Non-pigmented ciliary epithelial cell (primary cell): ENCODE measurements at places on chromosomes 4 and X.

GRCh38 chr4:183905593-183906488 is 734 bp downstream of the STOX2 start:
- DNase-seq = no peak

- DNase-seq = no peak
Observed at GRCh38 chr4:54231768-54232688, 2.9 kb downstream of the PDGFRA start.

DNA sequence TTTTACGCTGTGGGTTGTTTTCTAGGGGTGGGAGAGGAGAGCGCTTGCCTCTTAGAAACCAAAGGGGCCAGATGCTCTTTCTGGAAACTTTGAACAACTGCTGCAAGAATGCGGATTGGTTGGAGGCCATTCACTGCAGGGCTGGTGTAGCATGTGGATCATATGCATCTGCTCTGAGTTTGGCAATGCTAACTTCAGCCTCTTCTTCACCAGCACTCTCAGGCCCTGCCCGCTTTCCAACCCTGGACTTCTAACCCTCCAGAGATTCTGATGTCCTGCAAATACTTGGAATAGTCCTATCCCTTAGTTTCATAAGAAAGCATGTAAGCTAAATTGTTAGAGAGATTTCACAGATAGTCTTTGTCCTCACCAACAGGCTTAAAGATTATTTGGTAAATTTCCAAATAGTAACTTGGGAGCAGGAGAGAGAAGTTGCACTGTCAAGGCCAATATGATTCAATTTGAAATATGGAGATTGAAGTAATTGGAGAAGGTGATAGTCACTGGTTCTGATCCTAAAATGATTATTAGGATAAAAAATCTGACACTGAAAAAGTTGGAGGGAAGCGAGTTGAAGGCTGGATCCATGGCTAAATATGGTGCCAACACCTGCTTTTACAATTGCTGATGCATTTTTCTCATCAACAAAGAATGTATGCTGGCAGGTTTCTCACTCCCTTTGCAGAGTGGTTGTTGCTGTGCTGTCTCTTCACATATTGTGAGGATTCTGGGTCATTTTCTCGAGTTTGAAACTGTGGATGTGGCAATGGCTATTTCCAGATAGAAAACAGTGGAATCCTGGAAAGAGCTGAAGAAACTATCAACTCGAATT is 210.4 kb downstream of the PTTG2 start:
- DNase-seq = no peak

DNA sequence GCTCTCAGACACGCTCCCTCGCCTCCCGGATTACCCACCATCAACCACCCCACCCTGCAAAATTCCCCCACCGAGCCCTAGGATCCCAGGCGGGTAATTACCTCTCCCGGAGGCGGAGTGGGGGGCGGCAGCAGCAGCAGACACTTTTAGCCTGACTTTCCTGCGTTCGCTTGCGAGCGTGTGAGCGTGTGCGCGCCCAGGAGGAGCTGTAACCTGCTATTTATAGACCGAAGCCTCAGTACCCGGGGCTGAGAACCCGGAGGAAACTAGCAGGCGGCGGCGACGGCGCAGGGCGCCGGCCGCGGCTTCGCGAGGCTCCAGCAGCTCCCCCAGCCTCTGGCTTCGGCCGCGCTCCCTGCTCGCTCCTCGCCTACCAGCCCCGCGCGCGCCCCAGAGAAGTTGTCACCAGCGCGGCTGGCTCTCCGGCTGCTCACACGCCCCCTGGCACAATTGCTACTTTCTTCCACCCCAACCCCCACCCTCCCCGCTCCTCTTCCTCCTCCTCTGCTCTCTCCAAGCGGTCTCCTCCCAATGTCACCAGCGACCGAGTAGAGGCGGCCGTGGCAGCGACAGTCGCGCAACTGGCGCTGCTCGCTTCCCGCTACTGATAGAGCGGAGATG is at the start of gene INPP4B:
Gene INPP4B (minus strand): TSS at position 194 of the 621 bp plus-strand sequence.
- DNase-seq = peak; percentile 18

- no peak for DNase-seq
Observed at GRCh38 chr4:152539556-152540292, 3.8 kb upstream of the FBXW7 start.

DNA sequence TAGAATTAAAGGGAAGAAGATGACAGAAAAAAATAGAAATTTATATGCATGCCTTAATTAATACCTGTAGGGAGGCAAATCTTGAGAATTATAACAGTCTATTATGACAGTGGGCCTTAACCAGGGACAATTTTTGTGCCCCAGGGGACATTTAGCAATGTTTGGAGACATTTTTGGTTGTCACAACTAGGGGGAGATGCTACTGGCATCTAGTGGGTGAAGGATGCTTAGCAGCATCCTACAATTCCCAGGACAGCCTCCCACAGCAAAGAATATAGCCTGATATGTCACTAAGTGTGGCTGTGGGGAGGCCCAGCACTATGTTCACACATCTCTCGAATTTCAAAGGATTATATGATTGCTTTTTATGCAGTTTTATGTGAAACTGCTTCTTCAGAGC is 10.5 kb downstream of the GPR82 start:
- no peak for DNase-seq

DNA sequence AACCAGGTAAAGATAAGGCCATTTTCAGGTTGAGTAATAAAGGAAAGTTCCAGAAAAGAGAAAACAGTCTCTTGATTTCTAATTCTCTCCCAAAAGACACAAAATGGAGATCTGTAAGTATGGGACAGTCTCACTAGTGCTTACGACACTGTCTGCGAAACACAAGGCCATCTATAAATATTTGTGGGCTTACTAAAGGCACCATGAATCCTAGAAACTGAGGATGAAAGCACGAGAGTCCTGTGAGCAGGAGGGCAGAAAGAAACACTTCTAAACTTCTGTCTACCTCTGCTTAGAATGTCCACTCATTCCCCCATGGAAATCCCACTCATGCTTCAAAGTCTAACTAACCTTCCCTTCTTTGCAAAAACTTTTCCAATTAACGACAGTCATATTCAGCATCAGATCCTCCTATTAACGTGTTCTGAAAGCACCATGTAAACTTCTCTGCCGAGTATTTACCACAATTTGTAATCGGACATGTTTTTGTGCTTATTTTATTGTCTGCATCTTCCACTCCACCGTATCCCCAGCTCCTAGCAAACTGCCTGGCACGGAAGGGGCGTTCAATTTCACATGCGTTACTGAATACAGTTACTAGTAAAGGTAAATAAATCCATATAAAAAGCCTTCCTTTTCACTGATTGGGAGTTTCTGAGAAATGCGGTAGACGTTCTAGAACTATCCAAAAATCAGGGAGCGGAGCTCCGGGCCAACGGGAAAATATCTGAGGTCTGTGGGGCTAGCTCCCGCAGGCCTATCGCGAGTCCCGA is 665 bp downstream of the PSMD10 start:
- DNase-seq = no peak

- DNase-seq = no peak
Observed at GRCh38 chr4:86845593-86845992, 3.6 kb downstream of the SLC10A6 start.

DNA sequence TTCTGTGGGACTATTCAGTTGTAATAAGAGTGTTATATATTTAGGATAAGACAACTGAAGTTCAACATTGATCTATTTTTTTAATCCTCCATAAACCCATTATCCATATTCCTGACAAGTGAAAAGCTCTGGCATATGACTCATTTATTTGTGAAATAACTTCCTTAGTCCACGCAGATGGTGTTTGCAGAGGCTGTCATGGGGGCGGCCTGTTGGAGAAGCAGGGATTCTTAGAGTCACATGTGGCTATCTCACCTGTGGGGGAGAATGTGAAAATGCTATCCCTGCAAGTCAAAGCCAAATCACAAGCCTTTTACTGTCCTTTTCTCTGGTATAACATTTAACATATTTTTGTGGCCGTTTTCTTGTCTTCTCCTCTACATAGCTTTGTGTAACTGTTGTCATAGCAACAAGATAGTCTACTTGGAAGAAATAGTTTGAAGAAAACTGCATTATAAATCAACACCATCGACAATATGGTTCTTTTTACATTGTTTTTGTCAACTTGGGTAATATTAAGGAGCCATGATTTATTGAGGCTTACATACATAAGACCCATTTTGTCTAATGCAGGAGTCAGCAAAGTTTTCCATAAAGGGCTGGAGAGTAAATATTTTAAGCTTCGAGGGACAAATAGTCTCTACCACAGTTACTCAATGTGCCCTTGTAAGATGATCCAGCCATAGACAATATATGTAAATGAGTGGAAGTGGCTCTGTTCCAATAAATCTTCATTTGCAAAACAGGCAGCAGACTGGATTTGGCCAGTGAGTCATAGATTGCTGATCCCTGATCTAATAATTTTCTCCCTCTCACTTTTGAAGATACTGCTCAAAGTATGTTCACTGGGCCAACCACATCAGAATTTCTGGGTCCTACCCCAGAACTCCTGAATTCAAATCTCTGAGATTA is 395.0 kb downstream of the DTHD1 start:
- DNase-seq = no peak

GRCh38 chrX:79573760-79574159 is 206.6 kb upstream of the ITM2A start:
- no peak for DNase-seq

- DNase-seq = no peak
Observed at GRCh38 chr4:183223053-183223452, 97.0 kb downstream of the CLDN22 start.

DNA sequence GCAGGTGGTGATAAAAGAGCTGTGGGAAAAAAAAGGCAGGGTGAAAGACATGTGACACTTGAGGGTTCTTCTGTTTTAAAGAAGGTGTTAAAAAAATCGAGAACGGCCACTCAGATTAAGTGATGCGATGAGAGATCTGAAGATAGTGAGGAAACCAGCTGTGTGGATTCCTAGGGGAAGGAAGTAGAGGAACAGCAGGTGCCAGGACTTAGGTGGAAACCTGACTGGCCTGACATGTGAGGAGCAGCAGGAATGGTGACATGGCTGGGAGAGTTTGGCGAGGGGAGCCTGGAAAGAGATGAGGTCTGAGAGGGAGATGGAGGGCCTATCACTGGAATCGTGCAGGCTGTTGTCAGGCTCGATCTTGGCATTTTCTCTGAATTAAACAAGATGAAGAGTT is 55.5 kb downstream of the BMPR1B start:
- no peak for DNase-seq

GRCh38 chr4:124206779-124207605 is 505.5 kb downstream of the ANKRD50 start:
- no peak for DNase-seq

DNA sequence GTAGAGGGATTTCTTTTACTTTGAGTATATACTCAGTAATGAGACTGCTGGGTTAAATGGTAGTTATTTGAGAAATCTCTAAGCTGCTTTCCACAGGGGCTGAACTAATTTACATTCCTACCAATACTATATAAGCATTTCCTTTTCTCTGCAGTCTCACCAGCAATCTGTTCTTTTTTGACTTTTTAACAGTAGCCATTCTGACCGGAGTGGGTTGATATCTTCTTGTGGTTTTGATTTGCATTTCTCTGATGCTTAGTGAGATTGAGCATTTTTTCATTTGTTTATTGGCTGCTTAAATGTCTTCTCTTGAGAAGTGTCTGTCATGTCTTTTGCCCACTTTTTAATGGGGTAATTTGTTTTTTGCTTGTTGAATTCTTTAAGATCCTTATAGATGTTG is 43.3 kb downstream of the SPCS3 start:
- no peak for DNase-seq

DNA sequence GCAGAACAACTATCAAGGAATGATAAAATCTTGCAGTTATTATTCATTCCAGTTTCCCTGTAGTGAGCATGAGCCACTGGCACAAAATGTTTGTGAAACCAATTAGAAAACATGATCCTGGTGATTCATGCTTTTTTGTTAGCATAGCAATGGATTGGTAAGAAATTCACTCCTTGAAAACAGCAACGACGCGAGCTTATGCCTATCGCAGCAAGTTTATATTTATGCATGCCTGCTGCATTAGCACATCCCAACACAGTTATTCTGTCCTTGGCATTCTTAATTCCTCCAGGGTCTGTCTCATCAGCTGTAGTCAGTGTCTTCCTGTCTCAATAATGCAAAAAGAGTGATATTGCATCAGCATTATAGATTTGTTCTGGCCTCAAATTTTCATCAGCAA is 975.9 kb downstream of the STIM2 start:
- DNase-seq = peak; percentile 23

DNA sequence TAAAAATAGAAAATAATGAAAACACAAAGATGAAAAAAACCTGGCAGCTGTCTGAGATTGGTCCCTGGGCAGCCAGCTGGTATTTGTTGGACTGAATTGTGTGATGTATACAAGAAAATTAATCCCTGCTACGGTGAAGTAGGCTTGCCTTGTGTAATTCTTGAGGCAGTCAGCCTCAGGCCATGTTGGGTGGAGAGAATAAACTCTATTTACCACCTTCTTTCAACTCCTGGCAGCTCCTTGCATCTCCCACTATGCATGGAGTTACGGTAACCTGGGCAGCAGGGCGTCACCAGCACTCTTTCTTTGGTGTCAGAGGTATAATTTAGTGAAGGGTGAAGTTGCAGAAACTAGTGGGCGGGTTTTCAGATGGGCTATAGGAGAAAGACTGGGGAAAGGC is 3.5 kb downstream of the SPIN2A start:
- no peak for DNase-seq

- no peak for DNase-seq
Observed at GRCh38 chr4:153023692-153024394, 87.7 kb downstream of the FHDC1 start.

DNA sequence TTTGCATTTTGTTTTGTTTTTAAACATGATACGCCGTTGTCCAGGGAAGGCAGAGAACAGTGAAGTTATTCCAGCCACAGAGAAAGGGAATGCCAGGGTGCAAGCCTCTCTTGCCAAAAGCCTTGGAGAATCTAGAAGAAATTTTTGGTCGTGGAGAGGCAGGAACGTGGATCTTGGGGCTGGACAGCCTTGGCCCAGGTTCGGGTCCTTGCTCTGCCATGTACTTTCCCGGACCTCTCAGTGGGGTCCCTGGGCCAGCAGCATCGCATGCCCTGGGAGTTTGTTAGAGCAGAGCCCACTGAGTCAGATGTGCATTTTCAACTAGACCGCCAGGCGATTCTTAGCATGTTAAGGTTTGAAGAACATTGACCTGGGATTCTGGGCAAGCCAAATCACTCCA is 18.6 kb downstream of the FAM9A start:
- no peak for DNase-seq

DNA sequence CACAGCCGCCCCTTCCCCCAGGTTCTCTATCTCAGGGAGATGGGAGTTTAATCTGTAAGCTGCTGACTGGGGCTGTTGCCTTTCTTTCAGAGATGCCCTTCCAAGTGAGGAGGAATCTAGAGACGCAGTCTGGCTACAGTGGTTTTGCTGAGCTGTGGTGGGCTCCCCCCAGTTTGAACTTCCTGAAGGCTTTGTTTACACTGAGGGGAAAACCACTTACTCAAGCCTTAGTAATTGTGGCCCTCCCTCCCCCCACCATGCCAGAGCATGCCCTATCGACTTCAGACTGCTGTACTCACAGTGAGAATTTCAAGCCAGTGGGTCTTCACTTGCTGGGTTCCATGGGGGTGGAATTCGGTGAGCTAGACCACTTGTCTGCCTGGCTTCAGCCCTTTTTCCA is 131.3 kb downstream of the FAAH2 start:
- no peak for DNase-seq

- no peak for DNase-seq
Observed at GRCh38 chr4:20043991-20044390, 207.7 kb upstream of the SLIT2 start.

- no peak for DNase-seq
Observed at GRCh38 chr4:140641789-140642439, 73.2 kb upstream of the UCP1 start.

GRCh38 chr4:150896497-150896896 is 118.6 kb downstream of the LRBA start:
- DNase-seq = no peak
